ENCODE measurements at places on chromosomes 6 and 20.

DNA sequence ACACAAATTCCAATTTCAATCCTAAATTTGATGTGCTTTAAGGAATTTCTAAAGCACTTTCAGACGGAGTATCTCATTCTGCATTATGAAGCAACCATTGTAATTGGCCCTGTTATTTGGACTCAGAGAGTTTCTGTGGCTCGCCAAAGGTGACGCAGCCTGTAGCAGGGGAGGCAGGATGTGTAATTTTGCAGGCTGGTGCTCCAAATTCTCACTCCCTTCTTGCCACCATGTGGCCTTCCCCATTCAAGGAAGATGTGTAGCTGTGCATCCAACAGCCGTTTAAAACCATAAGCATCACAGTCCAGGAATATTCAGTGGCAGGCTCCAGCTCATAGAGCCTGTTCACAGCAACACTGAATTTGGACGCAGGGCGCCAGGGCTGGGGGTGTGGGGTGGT is 45.8 kb downstream of the AGPAT4 start:
- DNase-seq, result no peak

GRCh38 chr6:170437719-170438401 is 115.2 kb downstream of the PSMB1 start:
- DNase-seq, result no peak

DNA sequence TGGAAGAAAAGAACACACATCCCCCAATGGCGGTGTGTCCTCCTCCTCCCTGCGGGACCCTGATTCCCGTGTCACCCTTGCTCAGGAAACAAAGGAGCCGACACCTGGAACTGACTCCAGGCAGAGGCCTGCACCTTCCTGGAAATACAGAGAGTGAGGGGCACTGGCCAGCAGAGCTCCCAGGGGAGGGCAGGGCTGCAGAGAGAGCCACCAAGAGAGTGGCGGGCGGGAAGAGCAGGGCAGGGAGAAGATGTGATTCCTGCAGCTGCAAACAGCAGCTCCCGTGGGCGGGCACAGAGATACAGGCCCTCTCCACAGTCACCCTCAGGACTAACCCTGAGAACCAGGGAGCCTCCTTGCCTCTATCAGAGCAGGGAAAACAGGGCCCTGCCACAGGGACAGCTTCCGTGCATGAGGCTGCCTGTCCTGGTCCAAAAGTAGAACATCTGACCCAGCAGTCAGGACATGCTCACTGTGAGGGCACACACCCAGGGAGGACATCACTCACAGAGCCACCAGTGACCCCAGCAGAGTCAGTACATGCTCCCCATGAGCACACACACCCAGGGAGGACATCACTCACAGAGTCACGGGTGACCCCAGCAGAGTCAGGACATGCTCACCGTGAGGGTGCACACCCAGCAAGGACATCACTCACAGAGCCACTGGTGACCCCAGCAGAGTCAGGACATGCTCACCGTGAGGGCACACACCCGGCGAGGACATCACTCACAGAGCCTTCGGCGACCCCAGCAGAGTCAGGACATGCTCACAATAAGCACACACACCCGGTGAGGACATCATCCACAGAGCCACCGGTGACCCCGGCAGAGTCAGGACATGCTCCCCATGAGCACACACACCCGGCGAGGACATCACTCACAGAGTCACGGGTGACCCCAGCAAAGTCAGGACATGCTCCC is 193.1 kb downstream of the DLL1 start:
- DNase-seq, result no peak

- DNase-seq, result no peak
These were observed 6.0 kb upstream of the ARMC12 start for GRCh38 chr6:35730745-35731413.

GRCh38 chr6:134009876-134010275 is 42.5 kb downstream of the SLC2A12 start:
- DNase-seq, result no peak

DNA sequence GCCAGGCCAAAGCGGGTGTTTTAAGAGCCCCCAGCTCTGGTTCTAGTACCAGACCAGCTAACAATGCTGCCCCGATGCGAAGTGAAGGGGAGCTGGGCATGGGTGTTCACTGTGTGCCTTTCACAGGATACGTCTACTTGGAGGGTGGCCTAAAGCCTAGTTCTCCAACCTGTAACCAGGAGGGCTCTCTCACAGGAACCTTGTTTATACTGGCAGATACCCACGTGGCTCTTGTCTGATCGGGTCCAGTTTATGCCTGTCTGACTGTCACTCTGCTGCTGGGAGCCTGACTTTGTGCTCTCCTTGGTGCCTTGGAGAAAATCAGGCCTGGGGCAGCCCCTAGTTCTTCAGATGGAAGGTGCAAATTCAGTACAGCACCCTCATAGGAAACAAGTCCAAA is 60.2 kb upstream of the RNF144B start:
- DNase-seq, result no peak

- DNase-seq, result no peak
These were observed 42.2 kb downstream of the SIRPA start for GRCh38 chr20:1937316-1937976.

GRCh38 chr6:21869085-21869771 is 275.7 kb downstream of the SOX4 start:
- DNase-seq, result no peak

DNA sequence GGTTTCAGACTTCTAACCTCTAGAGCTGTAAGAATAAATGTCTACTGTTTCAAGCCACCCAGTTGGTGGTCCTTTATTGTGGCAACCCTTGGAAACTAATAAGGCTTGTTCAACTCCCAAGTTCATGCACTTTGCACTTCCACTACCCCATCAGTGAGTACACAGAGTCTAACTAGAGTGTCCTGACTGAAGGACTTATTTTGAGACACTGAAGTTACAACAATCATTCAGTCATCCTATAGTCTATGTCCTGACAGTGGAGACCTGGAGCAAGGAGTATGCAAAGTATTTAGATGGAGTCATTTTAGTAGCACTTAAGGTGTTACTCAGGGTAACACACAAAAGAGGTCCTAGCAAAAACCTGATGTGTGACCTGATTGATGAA is 62.6 kb downstream of the VGLL2 start:
- DNase-seq, result no peak

DNA sequence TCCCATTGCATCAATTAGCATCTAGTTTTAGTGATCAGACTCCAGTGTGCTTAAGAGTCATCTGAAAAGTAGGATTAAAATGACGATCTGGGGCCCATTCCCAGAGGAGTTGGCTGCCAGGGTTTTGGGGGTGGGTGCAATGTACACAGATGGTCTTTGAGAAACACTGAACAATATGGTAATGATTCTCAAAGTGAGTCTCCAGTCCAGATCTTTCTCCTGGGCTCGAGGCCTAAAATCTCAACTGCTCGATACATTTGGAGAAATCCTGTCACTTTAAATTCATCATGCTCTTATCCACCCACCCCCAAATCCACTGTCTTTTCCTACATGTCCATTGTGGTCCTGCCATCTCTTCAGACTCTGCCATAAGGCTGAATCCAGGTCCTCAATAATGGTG is 80.7 kb upstream of the MYLIP start:
- no peak for DNase-seq

- DNase-seq, result no peak
These were observed 167.6 kb downstream of the PLCB4 start for GRCh38 chr20:9236458-9236857.

- no peak for DNase-seq
These were observed 685.6 kb downstream of the DOK5 start for GRCh38 chr20:55160996-55161395.

- no peak for DNase-seq
These were observed 6.4 kb upstream of the NCOA7 start for GRCh38 chr6:125784365-125784764.

DNA sequence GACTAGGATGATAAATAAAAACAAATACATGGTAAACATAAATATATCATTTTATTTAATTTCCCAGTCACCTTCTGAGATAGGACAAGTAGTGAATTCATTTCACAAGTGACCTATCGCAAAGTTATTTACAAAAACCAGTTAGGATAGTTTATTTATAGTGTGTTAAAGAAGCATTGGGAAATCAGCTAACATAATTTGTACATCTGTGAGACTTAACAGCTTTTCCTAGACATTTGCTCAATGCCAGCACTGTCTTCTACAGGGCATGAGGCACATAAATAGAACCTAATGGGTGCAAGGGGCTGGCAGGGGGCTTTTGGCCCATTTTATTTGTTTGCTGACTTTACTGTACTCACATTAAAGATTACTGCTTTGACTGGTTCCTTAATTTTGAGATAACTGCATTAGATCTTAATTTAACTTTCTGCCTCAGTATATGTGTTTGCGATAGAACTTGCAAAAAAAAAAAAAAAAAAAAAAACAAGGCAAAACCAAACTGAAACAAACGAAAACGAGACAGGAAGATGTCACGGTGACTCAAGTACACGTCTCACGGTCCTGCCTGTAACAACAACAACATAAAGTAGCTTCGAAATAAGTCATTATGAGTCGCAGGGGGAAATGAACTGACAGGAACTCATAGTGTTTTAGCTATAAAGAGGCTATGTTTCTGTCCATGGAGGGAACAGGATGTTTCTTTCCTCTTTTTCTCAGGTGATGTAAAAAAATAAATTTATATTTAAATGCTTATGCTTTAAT is 133.7 kb upstream of the GMDS start:
- no peak for DNase-seq

DNA sequence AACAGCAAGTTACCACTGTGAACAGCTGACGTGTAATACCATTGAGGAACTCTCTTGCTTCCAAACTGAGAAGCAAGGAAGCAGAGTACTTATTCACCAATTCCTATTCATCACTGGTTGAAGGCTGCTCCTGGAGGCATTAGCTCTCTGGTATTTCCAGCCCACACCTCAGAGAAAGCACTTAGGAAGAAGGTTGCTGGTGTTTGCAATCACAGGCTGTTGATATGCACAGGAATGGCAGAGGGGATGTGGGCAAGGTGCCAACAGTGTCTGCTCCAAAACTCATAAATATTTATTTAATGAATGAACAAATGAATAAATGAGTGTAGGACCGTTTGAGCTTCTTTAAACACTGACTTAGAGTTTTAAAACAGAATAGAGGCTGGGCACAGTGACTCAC is 6.9 kb upstream of the RRBP1 start:
- DNase-seq, result no peak

GRCh38 chr6:72579865-72580264 is 42.0 kb upstream of the KCNQ5 start:
- DNase-seq, result no peak

GRCh38 chr6:55734256-55734655 is 141.1 kb downstream of the BMP5 start:
- DNase-seq, result no peak

DNA sequence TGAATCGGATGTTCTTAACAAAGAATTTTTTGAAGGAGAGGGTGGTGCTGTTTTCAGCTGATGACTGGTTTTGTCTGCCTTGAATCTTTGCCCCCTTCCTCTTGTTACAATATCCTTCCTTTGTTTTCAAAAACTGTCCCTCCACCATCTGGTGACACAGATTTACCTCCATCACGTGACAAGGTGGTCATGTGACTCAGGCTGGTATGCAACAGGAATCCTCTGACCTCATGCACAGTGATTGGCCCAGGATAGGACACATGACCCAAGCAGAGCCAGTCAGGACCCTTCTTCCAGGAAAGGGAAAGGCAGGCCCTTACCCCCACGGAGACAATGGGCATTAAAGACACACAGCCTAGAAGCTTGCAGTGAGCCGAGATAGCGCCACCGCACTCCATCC is 84.7 kb upstream of the MC3R start:
- DNase-seq, result no peak

GRCh38 chr6:106154326-106154725 is 68.2 kb downstream of the PRDM1 start:
- no peak for DNase-seq

DNA sequence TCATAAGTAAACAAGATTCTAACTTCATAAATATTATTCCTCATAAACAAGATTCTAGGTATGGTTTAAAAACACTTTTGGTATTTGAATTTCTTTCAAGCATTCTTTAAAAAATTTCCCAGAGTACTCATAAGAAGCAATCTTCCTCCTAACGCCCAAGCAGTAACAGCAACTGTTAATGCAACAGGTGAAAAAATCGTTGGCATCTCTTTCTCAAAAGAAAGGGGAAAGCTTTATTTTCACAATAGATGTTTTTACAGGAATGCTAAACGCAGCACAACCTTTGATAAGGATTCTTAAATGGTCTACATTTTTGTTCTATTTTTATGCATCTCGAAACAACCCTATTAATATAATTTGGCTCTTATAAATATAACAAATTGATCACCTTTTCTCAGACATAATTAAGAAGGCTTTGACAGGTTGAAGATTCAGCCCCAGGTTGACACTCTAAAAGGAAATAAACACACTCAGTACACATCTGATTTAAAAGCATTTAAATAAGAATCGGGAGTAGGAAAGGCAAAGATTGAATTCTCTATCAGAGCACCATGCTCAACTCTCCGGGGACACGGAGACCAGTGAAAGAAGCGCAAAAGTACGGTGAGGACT is 634 bp downstream of the AHI1 start:
- no peak for DNase-seq

GRCh38 chr6:41181566-41181965 is 18.6 kb upstream of the TREM2 start:
- DNase-seq, result no peak

DNA sequence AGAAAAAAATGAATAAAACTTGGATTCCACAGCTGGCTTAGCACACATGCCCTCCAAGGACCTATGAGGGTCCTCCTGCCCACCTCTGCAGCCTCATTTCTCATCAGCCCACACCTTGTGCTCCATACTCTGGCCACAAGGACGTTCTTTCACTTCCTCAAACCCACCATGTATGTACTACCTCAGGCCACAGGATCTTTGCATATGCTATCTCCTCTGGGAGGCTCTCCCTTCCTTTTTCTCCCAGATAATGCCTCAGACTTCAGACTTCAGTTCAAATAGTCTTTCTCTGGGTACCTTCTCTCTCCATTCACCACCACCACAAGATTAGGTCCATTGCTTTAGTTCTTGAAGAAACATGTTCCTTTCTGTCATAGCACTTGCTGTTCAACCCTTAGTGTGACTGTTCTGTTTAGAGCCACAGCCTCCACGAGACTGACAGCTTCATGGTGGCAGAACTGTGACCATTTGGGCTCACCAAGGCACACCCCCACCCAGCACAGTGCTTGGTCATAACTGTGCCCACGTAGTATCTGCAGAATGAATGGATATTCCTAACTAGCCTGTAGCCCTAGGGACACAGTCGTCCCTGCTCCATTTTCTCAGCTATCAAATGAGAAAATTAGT is 146.7 kb upstream of the LRFN2 start:
- DNase-seq, result no peak

GRCh38 chr6:38320843-38321242 is 318.9 kb downstream of the BTBD9 start:
- no peak for DNase-seq

- no peak for DNase-seq
These were observed 141.0 kb downstream of the NFATC2 start for GRCh38 chr20:51401496-51401895.

DNA sequence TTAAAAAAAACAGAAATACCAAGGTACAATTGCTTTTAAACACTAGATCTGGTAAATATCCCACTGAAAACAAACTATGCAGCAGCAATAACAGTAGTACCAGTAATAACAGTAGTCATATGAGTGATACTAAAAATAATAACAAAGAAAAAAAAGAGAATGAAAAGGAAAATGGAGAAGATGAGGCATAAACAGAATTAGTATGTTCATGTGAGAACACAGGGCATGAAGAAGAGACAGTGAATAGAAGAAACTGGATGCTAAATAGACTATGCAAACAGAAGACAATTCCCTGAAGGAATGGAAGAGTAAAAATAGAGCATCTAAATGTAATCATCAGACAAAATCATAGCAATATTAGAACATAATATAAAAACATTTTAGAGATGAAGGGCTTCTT is 121.1 kb downstream of the RNGTT start:
- DNase-seq, result no peak

- no peak for DNase-seq
These were observed 356.9 kb downstream of the CDKAL1 start for GRCh38 chr6:20891161-20891560.

Measured in B cell (primary cell).